ENCODE measurements at places on chromosomes 13 and 19.

DNA sequence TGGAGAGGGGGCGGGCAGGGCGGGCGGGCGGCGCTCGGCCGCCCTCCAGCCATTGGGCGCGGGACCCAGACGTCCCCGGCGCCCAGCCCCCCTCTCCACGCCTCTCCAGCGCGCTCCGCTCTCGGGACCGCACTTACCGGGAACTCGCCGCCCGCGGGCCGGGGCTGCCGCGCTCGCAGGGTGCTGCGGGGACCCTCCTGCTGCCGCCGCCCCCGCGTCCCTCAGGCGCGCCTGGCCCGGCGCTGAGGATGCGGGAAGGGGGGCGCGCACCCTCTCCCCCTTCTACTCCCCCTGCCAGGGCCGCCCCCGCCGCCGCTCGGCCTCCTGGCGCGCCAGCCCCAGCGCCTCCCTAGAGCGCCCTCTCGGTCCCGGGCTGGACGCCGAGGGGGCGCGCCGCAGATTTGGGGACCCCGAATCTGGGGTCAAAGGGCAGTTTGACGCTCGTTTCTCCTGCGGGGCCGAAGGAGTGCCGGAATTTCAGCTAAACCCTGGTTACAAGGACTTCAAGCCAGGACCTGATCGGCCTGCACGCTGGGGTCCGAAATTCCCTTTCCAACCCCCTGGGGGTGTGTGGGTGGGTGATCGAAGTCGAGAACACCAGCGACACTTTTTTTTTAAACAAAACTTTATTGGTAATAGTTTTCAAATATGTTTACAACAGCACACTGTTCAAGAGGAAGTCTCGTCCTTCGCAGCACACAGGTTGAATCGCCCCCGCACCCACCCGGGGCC, 696 bp upstream of the SAMD1 start:
- peak; percentile 36 for DNase-seq

DNA sequence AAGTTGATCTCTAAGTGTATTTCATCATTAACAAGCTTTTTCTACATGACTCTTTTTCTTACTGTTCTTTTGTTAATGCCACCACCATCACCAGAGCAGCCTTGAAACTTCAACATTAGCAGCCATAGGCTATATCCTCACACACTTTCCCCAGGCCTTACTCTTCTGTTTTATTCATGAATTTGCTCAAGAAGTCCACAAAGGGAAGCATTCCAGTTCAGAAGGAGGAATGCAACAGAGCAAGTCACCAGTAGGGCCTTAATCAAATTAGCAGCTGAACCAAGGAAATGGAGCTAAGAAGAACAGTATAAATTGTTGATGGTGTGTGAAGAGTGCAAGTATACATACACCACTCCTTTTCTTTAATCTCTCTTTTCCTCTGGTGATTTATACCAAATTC, 223.1 kb downstream of the NBEA start:
- no peak for DNase-seq

- DNase-seq = no peak
These were observed 5.5 kb downstream of the IRS2 start for GRCh38 chr13:109780845-109781383.

DNA sequence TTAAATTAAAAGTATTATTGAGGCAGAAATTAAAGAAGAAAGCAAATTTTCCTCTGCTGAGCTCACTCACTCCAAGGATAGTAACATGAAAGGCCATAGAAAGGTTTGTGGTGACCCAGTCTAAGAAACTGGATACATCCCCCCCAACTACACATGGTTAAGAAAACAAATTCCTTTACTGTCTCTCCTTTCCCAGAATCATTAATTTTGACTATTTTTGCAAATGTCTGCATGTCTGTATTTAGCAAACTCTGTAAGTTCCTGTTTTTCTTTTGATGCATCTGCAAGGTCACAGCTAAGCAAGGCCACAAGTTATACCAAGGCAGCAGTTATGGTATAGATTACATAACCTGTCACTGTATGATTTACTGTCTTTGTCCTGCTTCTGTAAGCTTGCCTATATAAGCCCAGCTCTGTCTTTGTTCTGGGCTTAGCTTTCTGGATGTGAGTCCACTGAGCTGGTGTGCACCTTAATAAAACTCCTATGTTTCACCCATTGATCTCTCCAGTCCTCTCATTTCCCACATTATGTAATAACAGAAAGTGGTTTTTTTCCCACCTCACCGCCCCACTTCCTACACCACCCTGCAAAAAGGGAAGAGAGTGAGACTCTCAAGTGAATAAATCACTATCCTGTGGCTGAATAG, 8.5 kb upstream of the ZNF83 start:
- no peak for DNase-seq

DNA sequence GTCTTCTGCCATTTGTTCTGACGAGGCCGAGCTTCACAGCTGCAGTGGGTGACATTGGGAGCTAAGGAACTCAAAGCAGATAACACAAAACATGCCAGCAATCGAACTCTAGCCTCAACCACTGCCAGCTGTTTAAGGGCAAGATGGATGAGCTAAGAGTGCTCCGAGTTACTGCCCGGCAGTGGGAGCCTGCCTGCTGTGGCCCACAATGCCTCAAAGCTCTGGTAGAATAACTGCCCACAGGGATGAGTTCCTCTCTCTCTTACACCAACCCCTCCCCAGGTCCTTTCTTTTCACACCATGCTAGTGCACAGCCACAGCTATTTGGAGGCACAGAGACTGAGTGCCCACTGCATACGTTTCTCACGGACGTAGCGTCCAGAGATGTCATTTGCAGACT, 330.5 kb downstream of the FGF9 start:
- DNase-seq = no peak

DNA sequence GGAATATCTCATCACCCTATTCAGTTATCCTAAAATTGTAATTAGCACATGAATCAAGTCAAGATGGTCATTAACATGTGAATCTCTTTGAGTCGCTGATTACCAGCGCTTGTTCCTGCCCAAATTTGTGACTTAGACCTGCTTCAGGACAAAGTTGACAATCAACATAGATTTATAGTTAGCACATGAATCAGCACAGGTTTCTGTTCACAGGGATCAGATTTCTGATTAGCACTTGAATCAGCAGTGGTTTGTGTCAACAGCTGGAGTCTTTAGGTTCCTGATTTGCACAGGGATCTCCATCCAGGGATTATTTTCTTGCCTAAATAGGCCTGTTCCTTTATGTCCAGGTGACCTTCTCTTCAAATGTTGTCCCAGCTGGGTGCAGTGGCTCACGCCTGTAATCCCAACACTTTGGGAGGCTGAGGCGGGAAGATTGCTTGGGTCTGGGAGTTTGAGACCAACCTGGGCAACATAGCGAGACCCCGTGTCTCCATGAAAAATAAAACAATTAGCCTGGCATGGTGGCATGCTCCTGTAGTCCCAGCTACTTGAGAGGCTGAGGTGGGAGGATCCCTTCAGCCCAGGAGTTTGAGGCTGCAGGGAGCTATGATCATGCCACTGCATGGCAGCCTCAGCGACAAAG, 3.8 kb upstream of the LRFN3 start:
- no peak for DNase-seq

- DNase-seq = no peak
These were observed 969 bp upstream of the CEACAM5 start for GRCh38 chr19:41707502-41707812.

GRCh38 chr13:107907065-107907805, 308.1 kb downstream of the LIG4 start:
- no peak for DNase-seq

- DNase-seq = no peak
These were observed 6.0 kb downstream of the SHFL start for GRCh38 chr19:10091895-10092641.

DNA sequence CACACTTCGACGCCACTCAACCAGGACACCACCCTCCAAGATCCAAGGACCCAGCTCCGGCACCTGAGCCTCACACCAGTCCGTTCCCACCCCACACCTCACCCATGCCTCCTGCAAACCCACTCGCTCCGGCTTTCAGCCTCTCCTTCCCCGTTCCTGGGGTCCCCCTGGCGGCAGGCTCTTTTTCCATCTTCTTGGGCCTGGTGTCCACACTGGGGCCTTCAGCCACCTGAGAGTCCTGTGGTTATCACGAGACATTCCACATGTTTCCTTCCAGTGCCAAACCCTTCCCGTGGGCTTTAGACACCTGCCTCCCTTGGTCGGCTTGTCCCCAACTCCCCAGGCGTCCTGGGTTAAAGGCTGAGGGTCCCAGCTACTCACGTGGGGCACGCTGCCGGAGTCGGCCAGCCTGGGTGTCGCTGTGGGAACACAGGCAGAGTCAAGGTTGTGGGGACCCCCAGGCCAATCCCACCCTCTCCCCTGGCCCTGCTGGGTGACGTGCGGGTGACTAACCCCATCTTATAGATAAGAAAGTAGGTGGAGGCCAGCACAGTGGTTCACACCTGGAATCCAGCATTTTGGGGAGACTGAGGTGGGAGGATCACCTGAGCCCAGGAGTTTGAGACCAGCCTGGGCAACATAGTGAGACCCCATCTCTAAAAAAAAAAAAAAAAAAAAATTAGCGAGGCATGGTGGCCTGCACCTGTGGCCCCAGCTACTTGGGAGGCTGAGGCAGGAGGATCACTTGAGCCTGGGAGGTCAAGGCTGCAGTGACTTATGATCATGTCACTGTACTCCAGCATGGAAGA, 1.9 kb downstream of the JSRP1 start:
- no peak for DNase-seq

DNA sequence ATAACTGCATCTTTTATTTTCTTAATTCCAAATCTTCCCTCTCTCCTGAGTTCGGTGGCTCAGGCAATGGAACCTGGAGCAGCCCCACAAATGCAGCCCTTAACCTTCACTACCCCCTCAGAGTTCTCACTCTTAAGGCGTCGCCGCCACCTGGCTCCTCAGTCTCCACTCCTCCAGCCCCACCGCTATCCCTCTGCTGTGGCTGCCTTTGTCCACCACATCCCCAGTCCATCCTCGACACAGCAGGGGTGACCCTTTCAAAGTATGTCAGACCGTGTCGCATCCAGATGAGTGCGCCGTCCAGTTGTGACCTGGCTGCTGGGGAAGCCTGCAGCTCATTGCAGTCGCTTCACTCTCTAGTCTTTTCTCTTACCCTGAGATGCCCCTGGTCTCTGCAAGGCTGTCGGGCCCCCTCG, 1.0 kb downstream of the SPPL2B start:
- no peak for DNase-seq

- no peak for DNase-seq
These were observed 51.3 kb upstream of the MCF2L start for GRCh38 chr13:112917737-112918136.

GRCh38 chr13:111905609-111905945, 161.4 kb upstream of the SOX1 start:
- DNase-seq = no peak

DNA sequence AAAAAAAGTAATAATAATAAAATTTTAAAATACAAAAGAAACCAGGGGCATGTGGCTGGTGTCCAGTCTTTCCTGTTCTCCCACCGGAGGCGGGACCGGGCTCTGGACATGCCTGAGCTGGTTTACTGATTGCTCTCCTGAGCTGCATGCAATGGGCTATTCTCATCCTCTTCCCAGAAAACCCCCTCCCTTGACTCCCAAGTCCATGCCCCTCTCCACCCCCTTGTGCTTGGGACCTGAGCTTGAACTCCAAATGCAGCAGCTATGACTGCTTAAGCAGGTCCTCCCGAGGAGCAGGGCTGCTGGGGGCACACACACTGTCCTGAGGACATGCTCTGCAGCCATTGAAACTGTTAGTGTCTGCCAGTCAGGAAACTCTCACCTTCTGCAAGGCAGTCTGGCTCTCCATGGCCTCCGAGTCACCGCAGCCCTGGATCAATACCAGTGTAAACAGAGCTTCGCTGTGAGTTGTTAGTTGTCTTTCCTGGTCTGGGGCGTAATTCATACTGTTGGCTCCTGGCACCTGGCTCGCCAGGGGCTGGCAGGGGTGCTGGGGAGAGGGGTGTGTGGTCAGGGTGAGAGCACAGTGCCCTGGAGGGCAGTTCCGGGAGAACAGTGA, 41.6 kb upstream of the CHST8 start:
- DNase-seq = no peak

DNA sequence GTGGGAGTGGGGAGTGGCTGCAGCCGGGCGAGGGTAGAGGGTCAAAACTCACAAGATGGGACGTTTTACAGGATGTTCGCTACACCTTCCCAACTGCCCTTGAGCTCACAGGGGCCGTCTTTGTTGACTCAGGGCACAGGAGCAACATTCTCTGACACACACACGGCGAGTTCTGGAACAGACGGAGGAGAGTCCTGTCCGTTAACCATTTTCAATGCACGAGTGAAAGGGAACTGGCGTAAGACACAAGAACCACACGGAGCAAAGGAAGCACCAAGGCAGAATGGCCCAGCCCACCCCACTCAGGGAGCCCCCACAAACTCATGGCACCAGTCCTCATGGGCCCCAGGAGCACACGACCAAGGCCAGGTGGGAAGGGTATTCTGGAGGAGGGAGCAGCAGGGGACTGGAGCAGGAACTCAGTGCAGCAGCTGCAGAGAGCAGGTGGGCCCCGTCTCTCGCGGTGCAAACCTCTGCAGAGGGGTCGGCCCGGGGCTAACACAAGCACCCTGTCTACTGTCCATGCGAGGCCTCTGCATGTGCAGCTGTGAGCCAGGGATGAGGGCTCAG, 37.9 kb upstream of the ISYNA1 start:
- no peak for DNase-seq

DNA sequence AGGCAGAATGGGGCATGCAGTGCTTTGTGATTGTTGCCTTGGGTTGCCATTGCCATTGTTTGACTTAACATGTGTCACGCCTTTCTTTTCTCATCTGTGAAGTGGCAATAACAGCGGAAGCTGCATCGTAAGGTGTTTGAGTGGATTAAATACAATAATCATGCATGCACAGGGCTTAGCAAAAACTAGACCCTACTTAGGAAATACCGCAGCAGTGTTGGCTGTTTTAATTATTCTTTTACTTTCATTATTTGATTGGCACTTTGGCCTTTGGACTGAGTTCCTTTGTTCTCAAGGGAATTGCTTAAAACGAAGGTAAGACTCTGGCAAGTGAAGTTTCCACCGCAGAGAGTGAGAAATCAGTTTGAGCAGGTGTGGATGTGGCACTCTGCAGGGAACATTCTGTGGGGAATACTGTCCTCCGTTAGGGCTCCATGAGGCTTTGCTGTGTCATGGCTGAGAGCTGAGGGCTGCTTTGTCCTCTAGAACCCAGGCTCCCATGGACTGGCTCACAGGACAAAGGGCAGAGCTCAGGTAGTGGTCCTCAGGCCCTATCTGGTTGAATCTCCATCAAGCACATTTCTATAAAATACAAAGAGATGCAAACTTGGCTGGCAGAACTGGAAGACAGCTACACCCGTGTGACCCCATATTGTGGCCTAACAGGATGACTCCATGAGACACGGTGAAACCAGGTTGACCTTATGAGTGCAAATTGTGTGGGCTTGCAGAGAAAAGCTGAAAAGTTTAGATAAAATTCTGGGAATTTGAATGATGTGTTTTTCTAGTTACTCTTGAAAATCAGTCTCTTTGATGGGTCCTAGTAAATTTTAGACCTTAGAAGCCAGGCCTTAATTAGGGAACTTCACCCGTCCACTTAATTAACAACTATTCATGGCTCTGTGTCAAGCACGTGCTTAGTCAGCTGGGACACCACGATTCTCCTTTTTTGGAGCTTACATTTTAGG, 407.2 kb downstream of the KCNRG start:
- DNase-seq = no peak

- DNase-seq = no peak
These were observed 114.6 kb downstream of the SOX1 start for GRCh38 chr13:112181336-112182067.
